Central memory CD4-positive, alpha-beta T cell (primary cell): ENCODE measurements at places on chromosomes 5 and 9.

DNA sequence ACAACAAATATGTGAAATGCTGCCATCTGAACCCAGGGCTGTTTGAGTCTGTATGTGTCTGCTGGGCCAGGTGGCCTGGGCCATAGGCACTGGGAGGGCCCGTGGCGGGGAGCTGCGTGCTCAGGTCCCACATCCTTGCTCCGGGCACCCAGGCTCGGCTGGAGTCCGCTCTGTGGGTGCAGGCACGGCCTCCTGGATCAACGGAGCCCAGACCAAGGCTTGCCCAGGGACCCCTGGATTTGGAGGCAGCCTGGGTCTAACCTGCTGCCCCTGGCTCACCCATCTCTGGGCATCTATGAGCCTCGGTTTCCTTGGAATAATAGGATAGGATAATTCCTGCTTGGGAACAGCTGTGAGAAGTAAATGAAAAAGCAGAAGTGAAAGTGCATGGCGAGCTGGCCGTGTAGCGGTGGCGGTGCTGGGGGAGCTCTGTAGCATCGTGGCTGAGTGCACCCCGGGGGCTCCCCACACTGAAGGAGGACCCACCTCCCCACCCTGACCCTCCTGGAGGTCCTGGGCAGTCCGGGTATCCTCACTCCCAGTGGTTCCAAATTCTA, 1.2 kb downstream of the CDHR2 start:
- DNase-seq: no peak

DNA sequence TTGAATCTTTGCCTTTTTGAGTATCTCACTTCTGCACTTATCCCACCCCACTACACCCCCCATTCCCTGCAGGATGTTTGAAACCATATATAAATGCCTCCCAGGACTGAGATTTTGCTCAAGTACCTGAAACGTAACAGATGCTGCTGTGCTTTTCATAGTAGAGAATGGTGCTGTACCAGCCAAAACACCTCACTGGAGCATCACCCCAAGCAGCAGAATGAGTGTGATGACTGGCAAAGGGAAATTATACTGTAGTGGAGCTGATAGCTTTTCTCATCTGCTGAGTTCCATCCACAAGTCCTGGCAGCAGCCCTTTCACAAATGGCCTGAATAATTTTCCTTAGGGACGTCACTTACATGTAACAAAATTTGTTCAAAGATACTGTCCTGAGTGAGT, 246.1 kb downstream of the KDM4C start:
- no peak for DNase-seq

DNA sequence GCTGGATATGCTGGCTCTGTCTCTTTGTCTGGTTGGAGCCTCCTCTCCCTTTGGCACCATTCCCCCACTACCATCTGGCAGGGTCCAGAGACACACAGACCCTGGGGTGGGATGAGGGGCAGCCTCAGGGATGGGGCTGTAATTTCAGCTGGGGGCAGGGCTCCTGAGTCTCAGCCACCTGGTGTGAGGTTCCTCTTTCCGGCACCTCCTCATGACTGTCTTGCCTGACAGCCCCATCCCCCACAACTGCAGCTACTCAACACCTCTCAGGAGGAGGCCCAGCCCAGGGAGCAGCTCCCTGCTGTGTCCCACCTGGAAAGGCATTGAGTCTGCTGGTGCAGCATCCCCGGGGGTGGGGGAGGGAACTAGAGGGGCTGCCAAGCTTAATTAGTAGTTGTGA, 11.7 kb upstream of the RPS14 start:
- DNase-seq: no peak

GRCh38 chr5:71782771-71783770, 64.0 kb downstream of the CARTPT start:
- DNase-seq: peak; percentile 2

- no peak for DNase-seq
Measured at GRCh38 chr5:147674411-147674810, 108.1 kb downstream of the JAKMIP2 start.

DNA sequence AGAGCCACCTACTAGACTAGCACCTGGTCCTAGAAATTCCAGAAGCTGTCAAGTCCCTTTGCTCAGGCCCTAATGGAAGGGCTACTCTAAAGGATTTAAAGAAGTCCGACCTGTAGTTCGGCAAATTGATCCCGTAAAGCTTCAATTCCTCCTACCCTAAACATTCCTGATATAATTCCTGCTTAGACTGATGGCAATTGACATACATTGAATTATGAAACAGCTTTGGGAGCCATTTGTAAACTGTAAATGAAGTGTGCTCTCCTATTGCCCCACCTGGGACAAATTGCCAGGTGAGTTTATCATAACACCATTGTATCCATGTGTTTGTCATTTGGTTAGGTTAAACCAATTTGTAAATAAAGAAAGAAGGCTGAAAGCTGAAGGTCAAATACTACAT, 104.4 kb downstream of the EGFLAM start:
- DNase-seq: no peak

- peak; percentile 1 for DNase-seq
Measured at GRCh38 chr5:32020271-32020670, 153.8 kb downstream of the GOLPH3 start.

DNA sequence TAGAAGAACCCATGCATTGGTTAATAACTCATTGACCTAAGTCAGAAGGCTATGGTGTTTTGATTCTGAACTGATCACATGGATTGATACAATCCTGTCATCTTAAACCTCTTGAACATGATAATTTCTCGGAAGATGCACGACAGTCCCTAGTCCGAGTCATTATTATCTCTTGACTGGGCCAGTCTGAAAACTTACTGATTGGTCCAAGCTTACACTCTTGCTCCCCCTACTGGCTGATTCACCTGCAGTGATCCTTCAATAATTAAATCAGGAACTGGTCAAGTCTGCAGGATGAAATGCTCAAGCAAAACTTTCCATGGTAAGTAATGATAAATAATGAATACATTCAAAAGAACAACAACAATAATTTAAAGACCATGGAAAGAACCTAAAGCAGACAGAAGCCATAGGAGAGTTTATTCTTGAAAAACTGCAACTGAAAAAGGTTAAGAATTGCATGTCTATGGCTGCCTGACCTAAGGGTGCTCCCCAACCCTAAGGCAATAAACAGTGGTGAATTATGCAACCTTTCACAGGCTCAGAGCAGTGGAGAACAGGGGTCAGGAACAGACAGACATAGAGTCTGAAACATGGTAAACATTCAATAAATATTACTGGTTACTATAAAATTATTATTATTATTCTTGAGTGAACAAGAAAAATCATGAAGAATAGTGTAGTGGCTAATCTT, 79.3 kb downstream of the BRINP1 start:
- DNase-seq: no peak

GRCh38 chr9:12141422-12141821, 551.8 kb upstream of the TYRP1 start:
- DNase-seq: no peak

- DNase-seq: no peak
Measured at GRCh38 chr5:76947082-76947503, 5.8 kb upstream of the CRHBP start.

GRCh38 chr5:164341056-164341619, 835.7 kb downstream of the MAT2B start:
- DNase-seq: no peak

GRCh38 chr5:17355586-17356346, 138.3 kb downstream of the BASP1 start:
- no peak for DNase-seq

GRCh38 chr9:86424251-86424891, 70.2 kb upstream of the TUT7 start:
- no peak for DNase-seq

DNA sequence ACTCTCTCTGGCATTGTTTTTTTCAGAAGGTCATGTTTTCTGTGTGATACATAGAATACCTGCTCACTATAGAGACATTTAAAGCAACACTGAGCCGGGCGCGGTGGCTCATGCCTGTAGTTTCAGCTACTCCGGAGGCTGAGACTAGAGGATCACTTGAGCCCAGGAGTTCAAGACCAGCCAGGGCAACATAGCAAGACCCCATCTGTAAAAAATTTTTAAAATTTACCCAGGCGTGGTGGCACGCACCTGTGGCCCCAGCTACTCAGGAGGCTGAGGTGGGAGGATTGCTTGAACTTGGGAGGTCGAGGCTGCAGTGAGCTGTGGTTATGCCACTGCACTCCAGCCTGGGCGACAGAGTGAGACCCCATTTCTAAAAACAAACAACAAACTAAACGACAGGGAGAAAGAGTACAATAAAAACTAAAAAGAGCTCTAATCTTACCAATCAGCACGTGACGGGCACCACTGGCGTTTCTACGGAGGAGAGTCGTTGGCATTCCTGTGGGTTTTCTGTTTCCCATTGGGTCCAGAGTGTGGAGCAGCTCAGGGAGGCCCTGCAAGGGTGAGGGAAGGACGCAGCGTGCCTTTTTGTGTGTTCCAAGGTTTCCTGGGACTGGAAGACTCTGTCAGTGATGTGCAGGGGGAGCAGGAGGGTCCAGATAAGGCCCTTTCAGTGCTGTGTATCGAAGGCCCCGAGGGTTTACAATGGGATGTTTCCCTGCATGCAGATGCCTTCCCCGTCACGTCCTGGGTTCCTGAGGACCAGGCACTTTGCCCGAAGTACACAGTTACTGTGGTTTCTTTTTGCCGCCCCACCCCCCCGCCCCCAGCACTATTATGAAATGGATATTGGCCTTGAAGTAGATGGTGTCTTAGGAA, 7.2 kb upstream of the RNU6ATAC start:
- no peak for DNase-seq

DNA sequence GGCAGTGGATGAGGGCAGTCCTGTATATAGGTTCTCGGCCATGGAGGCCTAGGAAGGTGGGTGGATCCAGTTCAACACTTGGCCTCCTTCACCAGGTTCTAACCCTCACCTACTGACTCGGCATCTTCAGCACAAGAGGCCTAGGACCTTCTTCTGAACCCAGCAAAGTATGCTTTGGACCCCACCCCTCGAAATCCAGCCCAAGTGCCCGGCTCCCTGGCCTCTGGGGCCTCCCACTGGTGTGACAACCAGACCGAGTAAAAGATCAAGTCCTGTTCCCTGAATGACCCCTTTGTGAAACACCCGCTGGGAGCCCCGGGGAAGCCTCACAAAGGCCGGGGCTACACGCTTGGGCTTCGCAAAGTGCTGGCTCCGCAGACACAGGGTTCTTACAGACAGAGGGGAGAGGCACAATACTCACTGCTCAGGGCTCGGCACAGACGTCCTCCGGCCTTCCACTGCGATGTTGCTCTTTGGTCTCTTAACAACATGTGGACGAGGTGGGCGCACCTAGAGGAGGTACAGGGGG, 47.0 kb downstream of the CRB2 start:
- no peak for DNase-seq

GRCh38 chr9:133125941-133126696, 5.1 kb upstream of the RALGDS start:
- no peak for DNase-seq

- DNase-seq: no peak
Measured at GRCh38 chr9:36940500-36940853, 93.6 kb downstream of the PAX5 start.

- DNase-seq: no peak
Measured at GRCh38 chr5:12313602-12314001, 409.4 kb upstream of the CTNND2 start.
